CD14-positive monocyte (primary cell): ENCODE measurements at places on chromosomes 16 and 17.

GRCh38 chr17:82287868-82288801 is 14.6 kb upstream of the CSNK1D start:
- DNase-seq = peak; percentile 66

- DNase-seq = peak; percentile 97
These were observed 52.6 kb downstream of the ERN1 start for GRCh38 chr17:64077379-64077778.

GRCh38 chr17:41810659-41811548 is 845 bp downstream of the P3H4 start:
- no peak for DNase-seq

GRCh38 chr17:78541488-78542206 is 35.5 kb downstream of the DNAH17 start:
- peak; percentile 100 for DNase-seq

DNA sequence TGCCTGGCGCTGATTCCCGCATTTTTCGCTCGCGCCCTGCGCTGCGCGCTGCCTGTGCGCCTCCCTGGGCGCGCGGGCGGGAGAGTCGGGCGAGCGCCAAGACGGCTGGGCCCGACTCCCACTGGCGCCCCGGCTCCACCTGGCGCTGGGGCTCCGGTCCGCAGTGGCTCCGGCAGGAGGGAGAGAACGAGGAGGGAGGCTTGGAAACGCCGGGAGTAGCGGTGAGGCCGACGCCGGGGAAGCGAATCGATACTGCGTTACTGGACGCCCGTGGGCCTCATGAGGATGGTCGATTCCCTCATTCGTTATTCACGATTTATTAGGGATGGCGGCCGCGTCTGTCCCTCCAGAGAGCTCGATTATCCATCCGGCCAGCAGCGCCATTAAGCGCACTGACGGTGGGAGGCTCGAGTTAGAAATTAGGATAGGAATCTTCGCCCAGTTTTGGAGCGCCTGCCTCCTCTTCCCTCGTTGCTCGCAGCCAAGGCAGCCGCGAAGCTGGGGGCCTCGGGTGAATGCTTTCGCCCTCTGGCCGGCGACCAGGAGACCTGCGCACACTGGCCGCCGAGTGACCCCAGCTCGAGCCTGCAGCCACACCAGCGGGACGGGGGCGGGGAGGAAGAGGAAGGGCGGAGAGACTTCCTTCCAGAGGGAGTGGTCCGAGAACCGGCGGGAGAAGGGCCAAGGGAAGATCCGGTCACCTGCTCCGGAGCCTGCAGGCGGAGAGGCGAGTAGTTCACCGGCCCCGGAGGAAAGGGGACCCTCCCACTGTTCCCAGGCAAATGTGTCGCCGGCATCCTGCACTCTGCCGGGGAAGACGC is 1.3 kb upstream of the PCGF2 start:
- peak; percentile 34 for DNase-seq

DNA sequence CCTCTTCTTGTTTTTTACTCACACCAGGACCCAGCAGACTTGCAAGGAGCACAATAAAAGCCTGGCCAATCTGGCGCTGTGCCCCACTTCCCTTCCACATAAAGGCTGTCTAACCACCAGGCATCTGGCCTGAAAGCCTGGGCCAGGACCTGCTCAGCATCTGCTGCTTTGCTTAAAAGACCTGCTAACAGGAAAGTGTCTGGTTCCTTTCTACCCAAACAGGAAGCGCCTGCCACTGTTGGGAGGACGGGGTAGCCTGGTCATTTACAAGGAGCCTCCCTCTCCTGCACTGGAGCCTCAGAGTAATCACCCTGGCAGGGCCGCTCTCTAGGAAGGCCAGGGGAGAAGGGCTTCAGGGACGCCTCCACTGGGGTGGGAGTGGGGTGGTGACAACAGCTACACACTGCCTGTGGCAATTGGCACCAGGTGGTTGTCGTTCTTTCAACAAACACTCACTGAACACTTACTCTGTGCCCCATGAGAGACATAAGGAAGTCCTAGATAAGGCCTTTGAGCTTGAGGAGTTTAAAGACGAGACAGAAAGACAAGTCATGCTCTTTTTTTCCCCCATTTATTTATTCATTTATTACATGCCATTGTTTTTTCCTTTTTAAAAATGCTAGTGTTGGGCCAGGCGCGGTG is 6.3 kb upstream of the MMP28 start:
- DNase-seq = peak; percentile 11

DNA sequence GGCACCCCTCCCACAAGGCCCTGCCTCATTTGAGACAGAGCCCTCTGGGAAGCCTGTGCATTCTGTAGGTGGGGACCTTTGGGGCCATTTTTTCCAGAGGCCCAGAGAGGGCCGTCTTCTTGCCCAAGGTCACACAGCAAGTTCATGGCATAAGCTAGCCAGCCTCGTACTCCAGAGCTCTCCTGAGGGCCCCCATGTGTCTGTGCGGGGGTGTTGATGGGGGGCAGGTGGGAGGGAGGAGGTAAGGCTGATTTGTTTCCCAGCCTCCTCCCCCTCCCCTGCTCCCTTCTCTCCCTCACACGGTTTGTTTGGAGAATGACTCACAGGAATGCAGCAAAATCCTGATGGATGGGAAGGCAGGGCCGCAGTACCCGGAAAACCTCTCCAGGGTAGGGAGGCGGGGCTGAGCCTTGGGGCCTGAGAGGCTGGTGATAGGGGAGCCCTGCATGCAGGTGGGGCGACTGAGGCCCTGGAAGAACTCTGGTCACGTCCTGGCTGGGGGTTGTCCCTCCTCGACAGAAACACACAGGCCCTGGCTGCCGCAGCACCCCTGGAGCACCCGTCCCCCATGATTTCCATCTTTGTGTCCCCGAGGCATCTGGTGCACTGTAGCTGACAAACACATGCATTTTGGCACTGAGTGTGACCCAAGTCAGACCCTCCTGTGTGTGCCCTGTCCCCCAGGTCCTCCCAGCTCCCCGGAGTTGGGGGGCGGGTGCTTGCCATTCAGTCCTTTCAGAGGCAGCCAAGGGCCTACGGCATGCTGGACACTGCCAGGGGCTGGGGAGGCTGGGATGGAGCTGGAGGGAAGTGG is 29.7 kb downstream of the RAI1 start:
- DNase-seq = no peak

- no peak for DNase-seq
These were observed 794 bp downstream of the TMEM235 start for GRCh38 chr17:78231991-78232858.

- DNase-seq = no peak
These were observed 16.8 kb downstream of the SMCR8 start for GRCh38 chr17:18331879-18332278.

DNA sequence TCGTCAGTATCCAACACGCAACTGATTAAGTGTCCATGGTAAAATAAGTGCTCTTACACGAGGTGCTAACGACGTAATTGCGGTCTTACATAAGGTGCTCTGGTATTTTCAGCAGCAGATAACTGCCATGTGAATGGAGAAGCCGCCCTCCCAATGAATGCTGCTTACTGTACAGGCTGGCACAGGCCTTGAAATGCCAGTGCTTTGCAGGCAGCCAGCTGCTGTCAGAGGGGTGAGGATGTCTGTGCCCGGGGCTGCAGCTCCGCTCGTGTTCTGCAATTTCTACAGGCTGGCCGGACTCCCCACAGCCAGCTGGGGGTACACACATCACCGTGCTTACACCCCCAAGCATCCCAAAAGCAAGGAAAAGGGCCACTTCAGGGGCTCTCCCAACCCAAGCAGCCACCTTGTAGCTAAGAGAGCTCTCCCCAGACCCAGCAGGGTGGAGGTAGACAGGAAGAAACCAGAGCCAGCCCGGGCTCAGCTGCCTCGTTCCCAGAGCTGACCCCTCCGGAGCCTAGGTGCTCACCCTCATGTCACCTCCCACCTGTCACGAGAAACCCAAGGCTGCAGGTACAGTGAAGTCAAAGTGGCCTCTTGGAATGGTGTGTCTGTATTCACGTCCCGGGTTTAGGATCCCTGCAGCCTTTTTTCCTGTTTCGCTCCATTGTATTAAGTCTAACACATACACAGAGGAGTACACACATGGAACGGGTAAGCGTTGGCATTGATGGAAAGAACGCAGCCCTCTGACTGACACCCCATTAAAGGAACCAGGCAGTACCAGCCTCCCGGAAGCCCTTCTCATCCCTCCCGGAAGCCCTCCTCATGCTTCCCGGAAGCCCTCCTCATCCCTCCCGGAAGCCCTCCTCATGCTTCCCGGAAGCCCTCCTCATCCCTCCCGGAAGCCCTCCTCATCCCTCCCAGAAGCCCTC is 27.2 kb upstream of the RPH3AL start:
- DNase-seq = no peak

DNA sequence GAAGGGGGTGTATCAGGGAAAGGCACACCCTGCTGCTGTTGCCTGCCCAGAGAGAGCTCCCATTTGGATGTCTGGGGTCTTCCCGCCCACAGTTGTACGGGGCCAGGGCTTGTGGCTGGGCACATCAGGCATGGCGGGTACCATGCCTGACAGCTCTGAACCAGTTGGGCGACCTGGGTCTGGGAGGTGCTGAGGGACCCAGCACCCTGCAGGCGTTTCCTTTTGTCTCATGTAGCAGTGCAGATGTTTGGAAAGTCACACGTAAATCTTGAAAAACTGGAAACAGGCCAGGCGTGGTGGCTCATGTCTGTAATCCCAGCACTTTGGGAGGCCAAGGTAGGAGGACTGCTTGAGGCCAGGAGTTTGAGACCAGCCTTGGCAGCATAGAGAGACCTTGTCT is 8.4 kb upstream of the JPT2 start:
- no peak for DNase-seq

DNA sequence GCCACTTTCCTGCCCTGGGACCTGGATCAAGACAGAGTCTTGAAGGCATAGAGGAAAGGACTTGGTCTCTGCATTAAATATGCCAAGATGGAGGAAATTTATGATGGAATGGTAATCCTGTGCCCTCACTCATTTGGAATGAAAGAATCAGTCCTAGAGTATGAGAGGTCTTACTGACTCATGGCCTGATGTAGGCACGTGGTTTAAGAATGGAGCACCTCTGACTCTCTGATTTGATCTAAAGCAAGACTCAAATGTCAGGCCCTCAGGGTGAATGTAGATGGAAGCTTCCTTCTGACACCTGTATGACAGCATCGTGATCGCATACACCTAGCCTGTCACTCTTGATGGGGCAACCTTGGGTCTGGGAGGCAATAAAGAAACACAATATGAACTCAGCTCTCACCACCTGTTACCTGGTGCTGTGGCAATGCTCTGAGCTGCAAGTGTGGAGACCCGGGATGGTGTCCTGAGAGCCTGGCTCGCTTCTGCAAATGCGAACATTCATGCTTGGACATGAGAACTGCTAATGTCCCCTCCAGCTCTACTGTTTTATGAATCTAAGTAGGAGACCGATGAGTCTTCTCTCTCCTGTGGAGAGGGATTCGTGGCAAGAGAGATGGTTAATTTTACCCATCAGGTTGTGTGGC is 229.9 kb downstream of the ABCC12 start:
- DNase-seq = no peak

- DNase-seq = no peak
These were observed 718 bp upstream of the RPH3AL start for GRCh38 chr17:353213-353837.

DNA sequence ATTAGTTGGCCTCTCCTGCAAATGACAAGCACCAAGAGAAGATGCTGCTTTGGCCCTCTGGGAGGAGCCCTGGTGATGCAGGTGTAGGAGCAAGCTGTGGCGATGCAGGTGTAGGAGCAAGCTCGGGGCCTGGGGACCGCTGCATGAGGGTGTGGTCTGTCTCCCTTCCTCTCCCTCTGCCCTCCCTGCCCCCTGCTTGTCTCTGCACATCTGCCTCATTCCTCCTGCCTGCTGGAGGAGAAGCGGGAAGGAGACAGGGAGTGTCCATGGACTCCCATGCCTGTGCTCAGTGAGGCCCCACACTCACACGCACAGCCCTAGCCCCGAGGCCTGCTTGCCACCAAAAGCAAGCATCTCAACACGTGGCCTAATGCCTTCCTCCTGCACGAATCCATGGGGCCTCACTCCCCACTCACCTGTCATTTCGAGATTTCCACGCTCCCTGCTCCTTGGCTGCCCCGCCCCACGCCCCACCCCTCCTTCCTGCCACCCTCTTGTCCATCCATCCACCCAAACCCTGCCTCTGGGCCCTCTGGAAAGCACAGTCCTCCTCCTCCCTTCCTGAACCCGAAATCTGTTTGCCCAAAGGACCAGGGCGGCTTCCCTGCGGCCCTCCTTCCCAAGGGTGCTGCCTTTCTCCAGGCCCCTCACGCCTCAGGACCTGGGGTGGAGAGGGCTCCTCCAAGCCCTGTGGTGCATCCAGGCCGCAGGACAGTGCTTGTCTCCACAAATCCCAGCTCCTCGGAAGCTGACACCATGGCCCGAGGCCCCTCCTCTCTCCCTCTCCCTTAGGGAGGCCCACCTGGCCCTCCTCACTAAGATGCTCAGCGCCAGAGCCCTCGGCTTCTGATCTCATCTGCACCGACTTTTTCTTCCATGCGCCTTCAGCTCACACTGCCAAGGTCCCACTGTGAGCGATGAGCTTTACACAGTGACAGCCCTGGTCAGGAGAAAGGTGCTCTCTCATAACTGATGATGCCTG is 11.8 kb upstream of the ALDH3A1 start:
- no peak for DNase-seq

- DNase-seq = no peak
These were observed 922.8 kb upstream of the EEF2KMT start for GRCh38 chr16:6020162-6020985.

DNA sequence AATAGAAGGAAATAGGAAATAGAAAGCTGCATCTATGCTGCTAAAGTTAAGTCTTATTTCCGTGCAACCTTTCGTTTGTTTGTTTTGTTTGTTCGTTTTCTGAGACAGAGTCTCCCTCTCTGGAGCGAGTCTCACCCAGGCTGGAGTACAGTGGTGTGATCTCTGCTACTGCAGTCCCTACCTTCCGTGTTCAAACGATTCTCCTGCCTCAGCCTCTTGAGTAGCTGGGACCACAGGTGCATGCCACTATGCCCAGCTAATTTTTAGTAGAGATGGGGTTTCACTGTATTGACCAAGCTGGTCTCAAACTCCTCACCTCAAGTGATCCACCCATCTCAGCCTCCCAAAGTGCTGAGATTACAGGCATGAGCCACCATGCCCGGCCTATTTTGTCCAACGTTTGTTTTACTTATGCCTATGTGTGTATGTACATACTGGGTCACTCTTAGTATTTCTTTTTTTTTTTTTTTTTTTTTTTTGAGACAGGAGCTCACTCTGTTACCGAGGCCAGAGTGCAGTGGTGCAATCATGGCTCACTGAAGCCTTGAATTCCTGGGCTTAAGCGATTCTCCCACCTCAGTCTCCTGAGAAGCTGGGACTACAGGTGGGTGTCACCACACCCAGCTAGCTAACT is 16.8 kb downstream of the BMERB1 start:
- DNase-seq = no peak

- no peak for DNase-seq
These were observed 578.7 kb upstream of the CDH11 start for GRCh38 chr16:65700596-65700995.
